Activated T-helper 1 cell treated with anti-CD3 and anti-CD28 coated beads, Interleukin-2, amount 50 U/mL, for 16 hours (primary cell): ENCODE measurements at places on chromosomes 6 and 20.
A peak's percentile ranks its signal among the peaks of the same experiment; 100 is the strongest.

DNA sequence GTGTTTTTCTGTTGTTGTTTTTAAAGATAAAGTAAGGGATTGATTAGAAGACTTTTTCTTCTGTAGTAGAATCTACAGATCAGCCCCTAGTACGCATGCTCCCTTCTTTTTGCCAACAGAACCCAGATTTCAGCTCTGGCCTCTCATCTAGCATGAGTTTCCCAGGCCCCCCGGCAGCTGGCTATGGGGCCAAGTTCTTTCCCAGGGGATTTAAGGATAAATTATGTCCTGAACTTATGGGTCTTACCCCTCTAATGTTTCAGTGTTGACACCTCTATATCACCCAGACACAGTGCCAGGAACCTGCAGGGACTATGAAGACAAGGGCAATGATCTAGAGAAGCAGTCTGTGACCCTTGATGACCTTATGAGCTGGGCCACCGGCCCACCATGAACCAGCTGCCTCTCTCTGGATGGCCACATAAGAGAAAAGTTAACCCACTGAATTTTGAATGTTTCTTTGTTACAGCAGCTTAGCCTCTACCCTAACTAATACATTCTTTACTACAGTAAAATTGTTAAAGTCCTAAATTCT, 150.5 kb downstream of the UNC5CL start:
- DNase-seq = no peak

DNA sequence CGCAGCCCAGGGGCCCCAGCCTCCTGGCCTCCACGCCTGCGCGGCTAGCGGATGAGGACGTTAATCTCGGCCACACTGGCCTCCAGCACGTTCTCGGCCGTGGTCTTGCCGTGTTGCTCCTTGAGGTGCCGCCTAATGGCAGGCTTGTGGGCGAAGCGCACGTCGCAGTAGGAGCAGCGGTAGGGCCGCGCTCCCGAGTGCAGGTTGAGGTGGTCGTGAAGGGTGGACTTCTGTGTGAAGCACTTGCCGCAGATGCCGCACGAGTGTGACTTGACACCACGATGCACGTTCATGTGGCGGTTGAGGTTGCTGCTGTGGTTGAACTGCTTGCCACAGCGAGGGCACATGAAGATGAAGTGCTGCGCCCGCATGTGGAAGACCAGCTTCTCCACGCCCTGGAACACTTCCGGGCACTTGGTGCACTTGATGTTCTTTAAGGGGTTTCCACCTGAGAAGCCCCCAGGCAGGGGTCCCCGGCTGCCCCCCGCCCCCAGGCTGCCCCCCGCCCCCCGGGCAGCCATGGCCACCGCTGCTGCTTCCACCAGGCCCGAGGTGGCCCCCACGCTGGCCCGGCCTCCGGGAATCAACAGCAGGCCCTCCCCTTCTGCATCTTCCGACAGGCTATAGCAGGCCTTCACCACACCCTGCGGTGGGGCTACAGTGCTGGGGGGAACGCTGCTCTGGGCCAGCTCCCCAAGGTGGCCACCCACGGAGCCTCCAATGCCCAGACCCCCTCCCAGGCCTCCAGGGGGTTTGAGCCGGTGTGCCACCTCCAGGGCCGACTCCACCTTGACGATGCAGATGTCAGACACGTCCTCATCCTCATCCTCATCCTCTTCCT, 1.8 kb downstream of the ZBTB12 start:
- no peak for DNase-seq

- no peak for DNase-seq
These were observed 18.7 kb upstream of the RALGAPB start for GRCh38 chr20:38453941-38454340.

DNA sequence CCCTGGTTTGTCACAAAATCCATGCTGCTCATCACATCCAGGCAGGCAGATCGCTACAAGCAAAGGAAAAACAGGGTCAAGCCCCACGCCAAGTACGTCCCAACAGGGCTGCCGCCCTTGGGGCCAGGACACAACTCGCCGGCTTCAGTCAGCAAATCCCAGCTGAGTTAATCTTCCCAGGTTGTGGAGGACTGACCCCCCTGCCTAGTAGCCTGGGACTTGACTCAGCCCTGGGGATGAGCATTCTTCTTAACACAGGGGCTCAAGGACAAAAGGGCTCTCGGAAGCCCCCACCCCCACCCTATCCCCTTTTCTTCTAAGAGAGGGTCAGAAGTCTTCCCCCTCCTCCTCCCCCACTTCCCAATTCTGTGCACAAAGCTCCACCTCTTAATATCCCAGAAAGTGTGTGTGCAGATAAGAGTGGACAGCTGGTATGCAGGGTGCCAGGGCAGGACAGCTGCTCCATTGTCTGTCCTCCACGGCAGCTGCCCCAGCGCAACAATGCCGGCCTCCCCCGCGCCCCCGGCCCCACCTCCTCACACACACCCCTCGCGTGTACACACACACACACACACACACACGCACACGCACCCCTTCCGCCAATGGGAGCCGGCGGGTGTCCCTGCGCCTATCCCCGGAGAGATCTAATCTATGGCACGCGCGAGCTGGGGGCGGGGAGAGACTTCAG, 4.5 kb downstream of the DLL1 start:
- DNase-seq = no peak

DNA sequence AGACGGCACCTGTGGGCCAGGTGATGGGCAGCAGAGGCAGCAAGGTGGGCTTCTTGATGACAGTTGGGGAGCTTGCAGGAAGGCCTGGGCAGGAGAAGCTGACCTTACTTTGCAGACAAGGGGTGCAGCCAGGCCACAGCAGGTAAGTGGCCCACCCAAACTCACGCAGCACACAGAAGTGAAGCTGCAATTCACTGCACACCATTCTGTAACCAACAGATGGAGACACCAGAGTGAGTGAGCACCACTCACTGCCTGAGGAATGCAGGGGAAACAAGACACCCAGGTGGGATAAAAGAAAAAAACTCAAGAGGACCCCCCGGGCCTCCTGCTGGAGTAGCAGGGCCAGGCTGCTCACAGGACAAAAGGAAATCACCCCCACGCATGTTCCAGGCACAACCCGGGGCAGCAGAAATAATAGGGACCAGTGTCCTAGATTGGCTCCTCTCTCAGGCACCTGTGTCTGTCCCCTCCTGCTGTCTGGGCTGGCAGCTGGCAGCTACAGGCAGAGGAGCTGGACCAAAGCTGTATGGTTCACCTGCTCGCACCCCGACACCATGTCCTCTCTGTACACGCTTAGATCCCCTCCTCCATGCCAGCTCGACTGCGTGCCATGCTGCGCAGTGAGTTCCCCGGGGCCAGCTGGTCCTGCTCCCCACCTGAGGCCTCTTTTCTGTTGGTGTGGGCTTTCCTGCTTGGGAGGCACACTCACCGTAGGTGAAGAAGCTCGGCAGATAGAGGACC, 4.9 kb downstream of the MTCH1 start:
- no peak for DNase-seq

DNA sequence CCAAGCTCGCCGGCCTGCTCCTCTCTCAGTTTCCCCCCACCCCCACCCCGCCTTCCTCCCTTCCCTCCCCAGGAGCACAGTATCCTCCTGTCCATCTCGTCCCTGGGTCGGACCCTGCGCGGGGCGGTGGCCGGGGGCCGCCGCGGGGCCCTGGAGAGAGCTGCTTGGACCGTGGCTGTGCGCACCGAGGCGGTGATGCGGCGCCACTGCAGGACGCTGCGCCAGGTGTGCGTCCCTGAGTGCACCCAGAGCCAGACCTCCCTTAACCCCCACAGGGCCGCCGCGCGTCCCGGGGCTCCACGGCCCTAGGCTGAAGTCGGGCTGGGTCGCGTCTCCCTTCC, 2.2 kb downstream of the C20orf204 start:
- DNase-seq = no peak

- no peak for DNase-seq
These were observed 92.5 kb downstream of the B3GAT2 start for GRCh38 chr6:70864401-70864800.

GRCh38 chr6:140441256-140441655, 1066.8 kb upstream of the CITED2 start:
- DNase-seq = no peak

DNA sequence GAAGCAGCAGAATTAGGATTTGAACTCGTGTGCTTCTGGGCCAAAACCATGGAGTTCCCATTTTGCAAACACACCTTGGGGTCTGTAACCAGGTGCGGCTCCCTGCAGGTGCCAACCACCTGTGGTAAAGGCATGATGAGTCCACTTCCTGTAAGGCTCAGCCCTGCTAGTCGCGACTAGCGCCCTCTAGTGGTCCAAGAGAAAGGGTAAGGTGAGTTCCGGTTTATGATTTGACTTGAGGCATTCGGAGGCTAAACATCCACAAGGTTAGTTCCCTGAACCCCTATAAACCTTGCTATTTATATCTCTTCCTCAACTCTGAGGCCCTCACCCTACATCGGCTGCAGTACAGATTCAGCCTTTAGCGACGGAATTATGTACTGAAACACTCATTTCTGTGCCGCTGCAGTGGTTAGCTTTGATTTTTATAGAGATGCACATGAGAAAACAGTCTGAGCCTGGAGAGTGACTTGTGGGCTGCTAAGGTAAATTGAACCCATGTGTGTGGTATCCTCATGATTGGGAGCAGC, 173.4 kb downstream of the PLCB1 start:
- DNase-seq = peak; percentile 47

DNA sequence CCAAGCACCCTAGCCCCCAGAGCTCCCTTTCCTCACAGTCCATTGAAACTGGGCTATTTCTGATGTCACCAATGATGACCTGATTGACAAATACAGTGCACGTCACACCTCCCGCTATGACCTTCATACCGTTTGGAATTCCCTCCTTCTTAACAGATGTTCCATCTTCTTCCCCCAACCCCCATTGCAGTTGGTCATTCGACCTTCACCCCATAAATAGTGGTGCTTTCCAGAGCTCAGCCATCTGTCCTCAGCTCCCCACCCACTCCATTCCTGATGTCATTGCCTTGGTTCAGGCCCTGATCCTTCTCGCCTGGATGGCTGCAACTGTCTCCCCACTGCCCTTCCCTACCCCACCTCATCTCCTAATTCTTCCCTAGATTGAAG, 198.5 kb downstream of the SOD2 start:
- no peak for DNase-seq

GRCh38 chr6:149488815-149489214, 4.0 kb upstream of the ZC3H12D start:
- DNase-seq = no peak

DNA sequence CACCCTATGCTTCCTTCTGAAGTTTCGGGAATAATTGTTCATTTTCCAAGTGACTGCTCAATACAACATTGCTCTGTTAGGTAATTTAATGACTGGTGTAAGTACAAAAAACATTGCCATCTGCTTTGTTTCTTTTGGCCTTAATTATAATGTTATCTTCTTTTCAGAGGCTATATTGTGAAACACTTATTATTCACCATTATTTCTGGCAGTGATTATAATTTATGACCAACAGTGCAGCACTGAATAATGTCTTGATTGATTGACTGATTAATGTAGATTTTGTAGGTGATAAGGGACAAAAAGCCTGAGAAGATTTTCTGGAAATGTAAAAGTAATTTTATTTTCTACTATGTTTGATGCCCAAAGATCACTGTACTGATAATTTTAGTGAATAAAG, 377.7 kb downstream of the PLCB1 start:
- DNase-seq = no peak

GRCh38 chr6:47527274-47527673, 49.7 kb downstream of the CD2AP start:
- DNase-seq = no peak

- no peak for DNase-seq
These were observed 11.5 kb upstream of the TMEM244 start for GRCh38 chr6:129872586-129872985.

DNA sequence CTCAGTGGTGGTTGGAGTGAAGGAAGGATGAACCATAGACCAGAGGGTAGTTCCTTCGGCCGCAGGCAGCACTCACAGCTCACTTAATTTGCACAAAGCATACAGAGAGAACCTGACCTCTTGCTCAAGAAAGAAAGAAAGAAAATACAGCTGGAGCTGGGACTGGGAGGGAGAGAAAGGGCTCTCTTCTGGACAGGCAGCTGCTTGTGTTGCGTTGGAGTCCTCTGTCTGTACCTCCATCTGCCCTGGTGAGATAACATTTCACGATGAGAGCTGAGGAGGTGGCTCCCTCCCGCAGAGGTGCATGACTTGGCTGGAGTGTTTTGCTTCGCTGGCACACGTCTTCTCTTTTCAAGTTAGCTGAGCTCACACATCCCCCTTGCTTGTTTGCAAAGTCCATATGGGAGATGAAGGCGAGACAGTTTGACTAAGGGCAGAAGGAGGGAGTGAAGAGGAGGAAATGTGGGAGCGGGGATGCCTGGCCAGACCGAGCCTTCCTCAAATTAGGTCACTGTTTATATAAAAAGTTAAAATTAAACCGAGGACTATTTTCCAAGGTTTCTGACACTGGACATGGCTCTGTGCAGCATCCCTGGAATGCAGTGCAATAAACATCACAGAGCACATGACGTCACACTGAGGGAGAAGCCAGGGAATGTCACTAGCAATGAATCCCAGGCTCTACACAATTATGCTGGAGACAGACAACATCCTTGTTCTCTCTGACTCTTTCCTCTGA, 359.4 kb downstream of the CD83 start:
- no peak for DNase-seq

DNA sequence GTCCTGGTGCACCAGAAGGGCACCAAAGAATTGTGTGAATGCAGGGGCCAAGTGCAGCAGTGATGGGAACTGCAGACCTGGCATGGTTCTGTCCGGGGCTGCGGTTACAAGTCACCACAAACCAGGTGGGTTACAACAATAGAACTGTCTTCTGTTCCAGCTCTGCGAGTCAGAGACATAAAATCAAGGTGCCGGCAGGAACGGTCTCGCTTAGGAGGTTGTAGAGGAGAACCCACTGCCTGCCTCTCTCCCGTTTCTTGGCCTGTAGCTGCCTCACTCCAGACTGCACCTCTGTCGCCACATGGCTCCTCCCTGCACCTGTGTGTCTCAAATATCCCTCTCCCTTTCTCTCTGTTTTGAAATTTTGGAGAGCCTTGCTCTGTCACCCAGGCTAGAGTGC, 143.3 kb downstream of the TAF4 start:
- DNase-seq = no peak
